Epithelial cell of proximal tubule (primary cell): ENCODE measurements at places on chromosomes 11 and 22. TPM values are rescaled to one million over a fixed set of nuclear protein-coding genes. Genes with fewer than 3 reads are reported as not detected.

- DNase-seq, result no peak
Observed at GRCh38 chr11:2271077-2271326, 614 bp upstream of the ASCL2 start.

GATD1 gene
- 32.6 and 68.8 TPM in 2 replicates for total RNA-seq

DNA sequence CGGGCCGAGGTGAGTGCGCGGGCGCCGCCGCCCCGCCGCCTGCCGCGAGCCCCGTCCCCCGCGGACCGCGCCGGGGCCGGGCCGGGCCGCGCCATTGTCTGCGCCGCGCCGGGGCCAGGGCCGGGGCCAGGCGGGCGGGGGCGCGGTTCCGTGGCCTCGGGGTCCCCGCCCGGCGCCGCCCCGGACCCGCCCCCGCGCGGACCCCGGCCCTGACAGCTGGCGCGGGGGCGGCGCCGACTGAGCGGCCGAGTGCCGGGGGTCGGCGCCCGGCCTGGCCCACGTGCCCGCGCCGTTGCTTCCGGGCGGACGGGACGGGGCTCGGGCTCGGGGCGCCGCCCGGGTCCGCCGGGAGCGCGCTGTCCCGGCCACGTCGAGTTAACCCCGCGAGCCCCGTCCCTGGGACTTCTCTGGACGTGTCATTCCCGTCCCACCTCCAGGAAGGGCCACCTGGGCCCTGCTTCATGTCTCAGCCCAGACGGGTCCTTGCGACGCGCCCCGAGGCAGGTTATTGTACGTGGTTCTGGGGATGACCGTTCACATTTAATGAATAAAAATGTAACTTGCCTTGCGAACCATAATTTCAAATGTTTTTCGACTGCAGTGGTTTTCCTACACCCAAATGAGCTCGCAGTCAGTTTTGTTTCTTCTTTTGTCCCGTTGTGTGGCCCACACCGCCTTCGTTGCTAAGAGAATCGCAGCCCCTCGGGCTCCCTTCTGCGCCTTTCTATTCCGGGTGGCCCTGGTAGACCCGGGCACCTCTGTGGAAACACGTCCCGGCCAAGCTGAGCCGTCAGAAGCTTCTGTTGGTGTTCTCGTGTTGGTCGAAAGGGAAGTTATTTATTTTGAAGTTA is 562 bp downstream of the ZBED4 start:
- DNase-seq, result no peak

GRCh38 chr11:99015634-99016454 is 4.9 kb upstream of the CNTN5 start:
- peak; percentile 6 for DNase-seq

- DNase-seq, result no peak
Observed at GRCh38 chr22:23113847-23114720, 27.7 kb downstream of the RSPH14 start.

DNA sequence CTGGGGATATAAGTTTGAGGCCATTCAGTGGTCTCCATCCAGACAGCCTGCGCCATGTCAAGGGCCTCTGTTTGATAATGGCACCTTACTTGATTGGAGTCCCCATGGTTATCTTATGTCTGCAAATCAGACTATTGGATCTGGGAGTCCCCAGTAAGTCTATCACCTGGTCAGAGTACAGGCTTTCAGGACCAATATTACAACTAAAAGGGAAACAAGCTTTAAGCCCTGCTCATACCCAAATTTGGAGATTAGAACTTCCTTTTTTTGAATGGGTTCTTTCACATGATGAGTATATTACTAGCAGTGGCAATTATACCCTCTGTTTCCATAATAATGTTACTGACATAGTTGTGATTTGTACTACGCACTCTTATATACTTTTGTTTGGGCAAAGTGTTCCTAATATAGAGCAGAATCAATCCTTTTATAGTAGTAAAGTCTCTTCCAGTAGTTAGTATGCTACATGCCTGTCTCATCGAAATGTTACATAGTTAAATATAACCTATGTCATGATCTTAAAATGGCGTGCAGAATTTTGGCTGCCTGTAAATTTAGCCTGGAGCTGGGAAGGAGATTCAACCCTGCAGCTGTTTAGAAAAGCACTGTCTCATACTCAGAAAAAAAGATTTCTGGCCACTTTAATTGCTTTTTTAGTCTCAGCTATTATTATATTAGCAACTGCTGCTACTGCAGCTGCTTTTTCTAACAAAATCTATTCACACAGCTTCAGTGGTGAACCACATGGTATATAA is 4.9 kb downstream of the MS4A15 start:
- no peak for DNase-seq

GRCh38 chr22:27639248-27640086 is 162.1 kb downstream of the MN1 start:
- DNase-seq, result no peak

DNA sequence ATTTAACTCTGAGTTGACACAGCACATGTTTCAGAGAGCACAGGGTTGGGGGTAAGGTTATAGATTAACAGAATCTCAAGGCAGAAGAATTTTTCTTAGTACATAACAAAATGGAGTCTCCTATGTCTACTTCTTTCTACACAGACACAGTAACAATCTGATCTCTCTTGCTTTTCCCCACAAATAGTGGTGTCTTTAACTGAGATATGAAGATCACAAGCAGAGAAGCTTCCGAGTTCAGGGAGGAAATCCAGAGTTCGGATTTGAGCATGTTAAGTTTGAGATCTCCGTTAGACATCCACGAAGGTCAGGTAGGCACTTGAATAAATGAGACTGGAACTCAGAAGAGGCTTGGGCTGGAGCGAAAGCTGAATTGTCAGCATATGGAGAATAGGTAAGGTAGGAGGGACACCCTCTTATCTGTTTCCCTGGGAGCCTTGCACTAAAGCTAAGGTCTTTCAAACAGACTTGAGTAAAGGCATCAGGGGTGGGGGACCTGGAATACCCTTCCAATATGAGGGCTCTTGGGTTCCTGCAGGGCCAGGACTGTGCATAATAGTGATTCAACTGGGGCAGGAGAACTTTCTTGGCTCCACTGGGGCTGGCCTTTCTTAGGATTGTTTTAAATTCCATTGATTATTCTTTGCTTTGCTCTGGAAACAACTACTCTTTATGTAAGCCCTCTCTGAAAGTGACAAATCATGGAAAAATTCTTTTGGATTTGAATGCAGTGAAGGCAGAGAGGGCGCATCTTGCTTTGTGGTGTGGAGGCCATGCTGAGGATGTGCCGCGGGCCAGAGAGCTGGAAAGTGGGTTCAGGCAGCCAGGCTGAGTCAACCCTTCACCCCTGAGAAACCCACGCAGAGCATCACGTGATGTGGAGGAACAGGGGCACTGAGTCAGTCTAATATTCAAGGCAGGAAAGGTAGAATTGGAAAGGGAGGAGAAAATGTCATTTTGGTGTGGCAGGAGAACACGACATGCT is 62.7 kb upstream of the AMPD3 start:
- DNase-seq, result no peak

GRCh38 chr11:119741369-119742262 is 12.6 kb upstream of the NECTIN1 start:
- DNase-seq, result no peak

TMEM191B gene
- 0.98 TPM in 1 of 2 replicates, not detected in the other for total RNA-seq

ARHGAP20 gene
- 0.07 and 0.12 TPM in 2 replicates for total RNA-seq

GRCh38 chr11:35118906-35119305 is 20.1 kb upstream of the CD44 start:
- no peak for DNase-seq

DNA sequence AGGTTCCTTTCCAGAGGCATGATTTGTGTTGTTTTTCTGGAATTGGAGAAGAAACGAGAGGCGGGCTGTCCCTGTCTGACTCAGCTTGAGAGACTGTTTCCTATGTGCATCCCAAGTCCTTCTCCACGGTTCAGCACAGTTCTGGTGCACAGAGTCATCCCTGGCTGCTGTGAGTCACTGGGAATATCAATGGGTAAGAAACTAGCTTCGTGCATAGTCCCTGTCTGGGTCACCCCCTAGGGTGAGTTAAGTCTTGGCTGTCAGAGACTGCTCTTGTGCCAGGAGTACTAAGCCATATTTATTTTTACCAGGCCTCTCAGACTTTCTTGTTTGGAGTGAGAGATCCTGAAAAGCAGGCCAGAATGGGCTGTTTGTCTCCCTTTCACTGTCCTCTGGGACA is 2.4 kb upstream of the LRP4 start:
- DNase-seq, result peak; percentile 99

ACR gene
- not detected in 2 replicates for total RNA-seq

DNA sequence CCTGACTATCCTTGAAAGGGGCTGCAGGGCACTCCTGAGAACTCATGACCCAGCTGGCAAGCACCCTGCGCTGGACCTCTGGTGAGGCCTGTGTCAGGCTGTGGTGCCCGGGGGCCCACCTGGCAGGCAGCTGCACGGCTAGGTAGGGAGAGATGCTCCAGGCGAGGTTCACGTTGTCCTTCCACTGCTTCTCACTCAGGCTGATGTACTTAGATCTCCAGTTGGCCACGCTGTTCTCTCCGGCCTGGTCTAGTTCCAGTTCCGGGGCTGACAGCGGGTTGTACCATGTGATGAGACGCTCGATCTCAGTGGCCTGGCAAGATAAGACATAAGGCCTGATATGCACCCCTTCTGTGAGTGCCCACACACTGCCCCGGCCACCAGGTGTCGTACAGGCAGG is 44.7 kb upstream of the SERPIND1 start:
- no peak for DNase-seq

CASP12 gene
- not detected in 2 replicates for total RNA-seq

- DNase-seq, result no peak
Observed at GRCh38 chr11:83801799-83802198, 515.6 kb upstream of the CCDC90B start.

OR51B4 gene
- total RNA-seq, result not detected in 2 replicates

DNA sequence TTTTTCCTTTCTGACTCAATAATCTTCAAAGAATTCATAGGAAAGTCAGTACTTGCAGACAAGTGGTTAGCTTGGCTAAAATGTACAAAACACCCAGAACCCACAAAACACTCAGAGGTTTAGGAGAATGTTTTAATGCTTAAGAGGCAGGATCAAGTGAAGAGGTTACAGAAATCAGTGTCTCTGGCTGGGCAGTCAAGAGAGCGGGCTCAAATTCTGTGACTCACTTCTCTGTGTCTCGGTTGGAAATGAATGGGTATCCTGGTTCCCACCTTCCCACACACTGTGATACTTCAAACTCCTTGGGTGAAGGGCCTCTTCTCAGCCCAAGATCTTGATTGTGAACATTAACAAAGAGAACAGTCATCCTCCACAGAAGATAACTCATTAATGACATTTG is 3.8 kb downstream of the MPEG1 start:
- DNase-seq, result no peak

CD6 gene
- 0.23 TPM in 1 of 2 replicates, not detected in the other for total RNA-seq

DNA sequence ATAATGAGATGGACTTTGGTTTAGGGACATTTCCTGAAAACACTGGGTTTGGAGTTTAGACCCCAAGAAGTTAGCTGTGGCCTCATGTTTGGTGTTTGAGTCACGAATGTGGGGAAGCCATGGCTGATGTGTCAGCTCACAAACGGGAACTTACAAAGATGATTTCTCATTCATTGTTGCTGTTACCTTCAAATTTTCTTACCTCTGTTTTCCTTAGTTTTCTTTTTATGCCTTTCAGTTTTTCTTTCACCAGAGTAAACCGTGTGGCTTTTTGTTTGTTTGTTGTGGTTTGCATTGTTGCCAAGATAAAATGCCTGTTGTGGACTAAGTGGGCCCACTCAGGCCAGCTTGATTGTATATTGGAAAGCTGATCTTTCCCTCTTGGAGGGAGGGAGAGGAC is 89.1 kb downstream of the SWAP70 start:
- peak; percentile 32 for DNase-seq

CDHR5 gene
- total RNA-seq, result not detected in 2 replicates

GRCh38 chr11:20049231-20049630 is 111.0 kb downstream of the DBX1 start:
- no peak for DNase-seq

- DNase-seq, result no peak
Observed at GRCh38 chr11:79039122-79039521, 401.7 kb downstream of the TENM4 start.

CRYAB gene
- 5.9 and 25.8 TPM in 2 replicates for total RNA-seq

DNA sequence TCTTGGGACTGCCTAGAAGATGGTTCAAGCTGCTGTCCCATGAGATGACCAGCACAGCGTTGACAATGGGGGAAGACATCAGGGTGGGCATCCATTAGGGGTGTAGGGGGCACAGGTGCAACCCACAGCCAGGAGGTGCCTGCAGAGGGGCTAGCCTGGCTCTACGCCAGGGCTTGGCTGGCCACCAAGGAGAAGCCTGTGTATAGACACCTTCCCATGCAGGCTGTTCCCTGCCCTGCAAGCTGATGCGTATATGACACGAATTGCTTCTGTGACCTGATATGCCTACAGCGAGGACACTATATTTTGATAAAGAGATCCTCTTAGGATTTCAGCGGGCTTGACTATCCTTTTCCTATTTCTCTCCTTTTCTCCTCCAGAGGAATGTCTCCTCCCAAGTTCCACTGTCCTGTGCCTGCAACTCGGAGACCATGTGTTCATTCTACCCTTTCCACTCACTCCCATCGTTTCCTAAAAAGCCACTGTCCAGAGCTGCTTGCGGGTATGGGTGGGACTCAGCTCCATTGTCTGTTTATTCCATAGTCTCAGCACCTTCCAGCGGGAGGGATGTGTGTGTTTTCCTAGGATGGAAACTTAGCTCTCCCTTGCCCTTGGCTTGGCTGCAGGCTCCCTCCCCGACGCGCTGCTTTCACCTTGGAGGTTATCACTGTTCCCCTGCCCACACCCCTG is 56.1 kb downstream of the ST14 start:
- DNase-seq, result no peak

PGAP2 gene
- total RNA-seq, result 14.1 and 27.9 TPM in 2 replicates

GRCh38 chr11:16783321-16783801 is 44.9 kb downstream of the C11orf58 start:
- DNase-seq, result no peak

- DNase-seq, result no peak
Observed at GRCh38 chr11:87454241-87454640, 416.5 kb downstream of the TMEM135 start.

KCNJ1 gene
- not detected in 2 replicates for total RNA-seq

DNA sequence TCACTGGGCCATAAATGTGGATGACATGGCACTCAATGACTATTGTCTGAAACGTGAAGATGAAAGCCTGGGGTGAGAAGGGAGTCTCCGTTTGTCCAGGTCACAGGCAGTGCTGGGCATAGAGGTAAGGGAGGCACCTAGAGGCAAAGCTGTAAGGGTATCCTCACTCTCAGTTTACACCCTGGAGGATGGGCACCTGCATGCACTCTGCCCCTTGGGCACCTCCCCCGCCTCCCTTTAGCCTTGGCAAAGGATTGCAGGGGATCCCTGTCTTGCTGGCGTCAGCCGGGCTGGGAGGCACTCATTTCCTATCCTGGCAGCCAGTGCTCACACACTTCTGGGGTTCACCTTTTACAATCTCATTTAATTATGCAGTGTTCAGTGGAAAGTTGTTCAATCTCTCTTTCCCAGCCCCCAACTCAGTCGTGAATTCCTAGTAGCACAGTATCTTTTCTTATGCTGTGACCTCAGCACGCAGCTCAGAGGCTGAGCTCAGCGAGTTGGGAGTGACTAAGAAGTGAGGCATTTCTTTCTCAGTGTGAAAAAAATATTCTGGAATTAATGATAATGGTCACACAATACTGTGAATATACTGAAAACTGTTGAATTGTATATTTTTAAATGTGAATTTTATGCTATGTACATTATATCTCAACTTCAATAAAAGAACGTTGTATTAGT is 866.6 kb downstream of the BRD1 start:
- no peak for DNase-seq
